ENCODE measurements at places on chromosomes 5 and 9.

GRCh38 chr5:57696389-57696769, 213.8 kb upstream of the ACTBL2 start:
- DNase-seq = no peak

GRCh38 chr9:124017929-124018729, 6.6 kb downstream of the LHX2 start:
- no peak for DNase-seq

GRCh38 chr9:126703002-126703865, 89.5 kb downstream of the LMX1B start:
- no peak for DNase-seq

DNA sequence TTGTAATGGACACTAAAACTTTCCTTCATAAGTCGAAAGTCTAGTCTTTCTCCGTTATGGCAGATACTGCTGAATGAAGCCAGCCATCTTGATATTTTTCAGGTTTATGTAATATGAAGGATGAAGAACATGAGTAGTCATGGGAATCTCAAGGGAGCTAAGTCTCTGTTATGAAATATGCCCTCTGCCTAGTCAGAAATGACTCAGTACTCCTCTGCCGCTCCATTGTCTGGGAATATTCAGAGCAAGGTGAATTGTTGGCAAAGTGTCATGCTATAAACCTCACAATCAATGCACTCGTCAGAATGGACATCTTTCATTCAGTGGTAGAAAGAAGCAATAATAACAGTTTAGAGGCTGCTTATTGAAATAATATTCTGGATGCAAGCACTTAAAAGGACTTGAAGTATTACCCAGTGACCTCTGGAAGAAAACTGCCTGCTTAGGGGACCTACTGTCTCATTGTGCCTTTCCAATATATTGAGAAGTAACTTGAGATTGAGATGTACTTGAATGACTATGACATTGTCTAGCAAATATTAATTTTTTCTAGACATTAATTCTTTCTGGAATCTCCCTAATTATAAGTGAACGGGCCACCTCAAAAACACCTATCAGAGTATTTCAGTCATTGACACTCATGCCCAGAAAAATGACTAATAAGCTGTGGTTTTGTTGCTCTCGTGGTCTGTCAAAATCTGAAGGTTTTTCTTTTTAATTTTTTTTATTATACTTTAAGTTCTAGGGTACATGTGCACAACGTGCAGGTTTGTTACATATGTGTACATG, 1011.5 kb upstream of the ACO1 start:
- no peak for DNase-seq

DNA sequence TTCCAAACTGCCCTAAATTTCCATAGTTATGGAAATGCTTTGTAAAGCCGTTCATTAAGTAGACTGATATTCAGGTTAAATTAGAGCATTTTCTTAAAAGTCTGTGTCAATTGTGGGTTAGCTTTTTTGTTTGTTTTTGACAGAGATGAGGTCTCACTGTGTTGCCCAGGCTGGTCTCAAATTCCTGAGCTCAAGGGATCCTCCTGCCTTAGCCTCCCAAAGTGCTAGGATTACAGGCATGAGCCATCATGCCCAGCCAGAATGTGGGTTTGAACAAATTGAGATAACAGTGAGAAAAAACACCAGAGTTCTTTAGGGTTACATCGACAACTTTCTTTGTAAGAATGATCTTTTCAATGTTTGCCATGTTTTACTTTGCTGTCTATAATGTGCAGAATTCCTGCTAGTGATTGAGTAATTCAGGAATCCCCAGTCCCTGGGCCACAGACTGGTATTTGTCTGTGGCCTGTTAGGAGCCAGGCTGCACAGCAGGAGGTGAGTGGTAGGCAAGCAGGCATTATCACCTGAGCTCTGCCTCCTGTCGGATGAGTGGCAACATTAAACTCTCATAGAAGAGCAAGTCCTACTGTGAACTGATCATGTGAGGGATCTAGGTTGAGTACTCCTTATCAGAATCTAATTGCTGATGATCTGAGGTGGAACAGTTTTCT, 80.5 kb downstream of the RAI14 start:
- no peak for DNase-seq

- DNase-seq = no peak
These were observed 46.7 kb downstream of the RCL1 start for GRCh38 chr9:4839470-4839912.

DNA sequence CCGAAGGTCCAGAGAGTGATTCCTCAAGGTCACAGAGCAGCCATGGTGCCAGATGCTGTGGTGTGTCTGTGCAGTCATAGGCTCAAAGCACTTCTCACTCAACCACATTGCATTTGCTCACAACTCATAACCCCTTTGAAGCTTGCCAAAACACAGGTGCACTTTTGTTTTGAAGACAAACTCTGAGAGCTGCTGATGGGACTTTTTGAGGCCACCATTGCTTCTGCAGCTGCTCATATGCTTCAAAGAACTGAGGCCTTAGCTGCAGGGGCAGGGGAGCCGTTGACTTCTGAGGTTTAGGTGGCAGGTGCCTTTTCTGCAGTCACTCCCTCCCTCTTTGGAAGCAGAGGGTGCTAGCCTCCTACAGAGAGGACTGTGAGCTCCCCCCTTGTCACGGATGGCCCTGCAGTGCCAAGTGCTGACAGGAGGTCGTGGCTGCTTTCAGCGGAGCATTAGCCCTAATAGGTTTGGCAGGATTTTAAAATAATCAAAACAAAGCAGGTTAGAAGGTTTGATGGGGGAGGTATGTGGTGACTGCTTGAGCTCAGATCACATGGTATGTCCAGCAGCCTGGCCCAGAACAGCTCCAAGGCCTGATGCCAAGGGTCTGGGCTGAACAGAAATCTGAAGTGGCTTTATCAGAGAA, 232.1 kb downstream of the MAN2A1 start:
- no peak for DNase-seq

- no peak for DNase-seq
These were observed 123.4 kb upstream of the IFNE start for GRCh38 chr9:21605489-21605931.

GRCh38 chr9:110443866-110444220, 106.2 kb upstream of the TXNDC8 start:
- DNase-seq = no peak

GRCh38 chr5:29720954-29721353, 1472.5 kb upstream of the CDH6 start:
- no peak for DNase-seq

DNA sequence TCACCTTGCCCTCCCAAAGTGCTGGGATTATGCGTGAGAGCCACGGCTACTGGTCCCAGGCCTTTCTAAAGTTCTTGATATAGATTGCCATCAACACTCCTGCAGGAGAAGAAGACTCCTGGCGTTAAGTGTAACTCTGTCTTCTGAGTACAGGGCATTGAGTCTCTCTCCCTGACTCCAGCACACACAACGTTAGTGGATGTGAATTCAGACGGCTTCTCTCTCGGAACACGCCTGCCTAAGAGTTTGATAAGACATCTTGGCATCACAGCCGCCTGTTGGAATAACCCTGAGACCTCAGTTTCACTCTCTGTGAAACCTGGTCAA, 27.5 kb upstream of the PPARGC1B start:
- no peak for DNase-seq

DNA sequence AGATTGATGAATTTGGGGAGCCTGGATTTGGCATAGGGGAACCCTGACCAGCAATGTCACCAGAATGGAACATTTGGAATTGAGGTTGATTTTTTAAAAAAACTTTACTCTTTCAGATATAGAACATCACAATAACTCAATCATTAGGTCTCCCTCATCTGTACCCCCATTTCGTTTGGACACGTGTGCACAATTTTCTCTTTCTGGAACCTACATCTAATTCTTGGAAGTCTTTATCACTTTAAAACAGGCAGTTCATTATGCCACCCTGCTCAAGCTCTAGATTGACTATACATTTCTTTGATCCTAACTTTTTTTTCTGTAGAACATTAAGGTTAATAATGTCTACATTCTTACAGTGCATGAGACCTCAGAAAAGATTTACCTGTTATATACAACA, 3.7 kb upstream of the SSBP2 start:
- DNase-seq = no peak

- DNase-seq = no peak
These were observed 119.1 kb upstream of the COL5A1 start for GRCh38 chr9:134522502-134522848.

- no peak for DNase-seq
These were observed 288.3 kb upstream of the CLINT1 start for GRCh38 chr5:158147227-158147626.

DNA sequence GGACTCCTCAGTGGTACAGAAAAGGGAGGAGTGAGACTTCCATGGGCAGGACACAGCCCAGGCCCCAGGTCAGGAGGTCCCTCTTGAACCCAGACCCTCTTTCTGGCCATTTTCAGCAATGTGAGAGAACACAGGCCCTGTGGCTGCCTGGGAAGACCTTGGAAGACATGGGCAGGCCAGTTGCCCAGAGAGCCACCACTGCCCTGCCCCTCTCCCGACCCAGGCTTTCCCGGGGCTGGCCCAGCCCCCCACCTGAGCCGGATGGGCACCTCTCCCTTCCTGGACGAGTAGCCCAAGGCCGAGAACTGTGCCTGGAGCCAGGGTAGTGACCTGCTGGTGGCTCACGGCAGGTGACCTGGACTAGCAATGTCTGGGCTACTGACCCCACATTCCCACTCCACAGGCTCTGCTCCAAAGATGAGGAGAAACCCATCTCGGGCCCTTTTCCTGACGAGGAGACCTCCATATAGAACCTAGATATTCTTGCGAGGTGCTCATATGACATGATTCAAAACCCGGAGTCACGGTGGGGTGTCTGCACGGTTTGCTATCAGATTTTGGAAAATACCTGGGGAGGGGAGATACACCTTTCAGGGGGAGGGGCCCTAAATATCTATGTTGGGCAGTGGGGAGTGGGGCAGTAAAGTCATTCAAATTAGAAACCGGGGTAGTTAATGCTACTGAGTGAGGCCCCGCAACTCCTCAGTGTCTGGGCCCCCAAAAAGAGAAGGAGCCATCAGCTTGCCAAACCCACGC, 59.4 kb downstream of the ZNF354C start:
- no peak for DNase-seq

DNA sequence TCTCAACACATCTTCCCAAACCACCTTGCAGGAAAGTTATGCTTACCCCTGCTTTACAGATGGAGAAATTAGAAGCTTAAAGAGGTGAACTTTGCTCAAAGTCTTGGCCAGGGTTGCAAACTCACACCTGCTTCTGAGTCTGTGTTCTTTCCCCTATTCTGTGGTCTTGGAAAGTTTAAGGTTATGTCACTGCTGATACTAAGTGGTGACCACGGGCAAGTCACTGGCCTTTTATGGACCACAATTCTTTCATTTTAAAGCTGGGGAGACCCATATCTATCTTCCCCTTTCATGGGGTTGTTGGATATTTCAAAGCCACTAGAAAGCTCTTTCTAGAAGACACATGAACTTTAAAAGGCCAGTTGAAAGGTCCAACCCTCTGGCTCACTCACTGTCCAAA, 95.4 kb upstream of the KLF4 start:
- DNase-seq = no peak

GRCh38 chr5:112228667-112229066, 190.4 kb downstream of the EPB41L4A start:
- DNase-seq = no peak

DNA sequence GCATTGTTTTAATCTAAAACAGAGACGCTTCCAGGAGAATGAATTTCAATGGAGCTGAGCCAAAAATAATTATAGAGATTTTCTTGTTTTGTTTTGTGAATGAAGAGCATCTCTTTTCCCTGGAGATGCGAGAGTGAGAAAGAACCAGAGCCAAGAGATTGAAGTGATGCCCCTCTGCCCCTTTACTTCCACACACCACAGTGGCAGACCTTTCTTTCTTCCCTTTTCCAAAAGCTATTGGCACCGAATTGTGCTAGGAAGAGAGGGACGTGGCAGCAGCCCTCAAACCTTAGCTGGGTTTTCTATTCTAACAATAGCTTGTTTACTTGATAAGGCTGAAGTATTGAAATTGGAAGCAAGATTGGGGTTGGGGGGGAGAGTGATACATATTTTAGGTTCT, 133.0 kb upstream of the TMEM161B start:
- DNase-seq = no peak

DNA sequence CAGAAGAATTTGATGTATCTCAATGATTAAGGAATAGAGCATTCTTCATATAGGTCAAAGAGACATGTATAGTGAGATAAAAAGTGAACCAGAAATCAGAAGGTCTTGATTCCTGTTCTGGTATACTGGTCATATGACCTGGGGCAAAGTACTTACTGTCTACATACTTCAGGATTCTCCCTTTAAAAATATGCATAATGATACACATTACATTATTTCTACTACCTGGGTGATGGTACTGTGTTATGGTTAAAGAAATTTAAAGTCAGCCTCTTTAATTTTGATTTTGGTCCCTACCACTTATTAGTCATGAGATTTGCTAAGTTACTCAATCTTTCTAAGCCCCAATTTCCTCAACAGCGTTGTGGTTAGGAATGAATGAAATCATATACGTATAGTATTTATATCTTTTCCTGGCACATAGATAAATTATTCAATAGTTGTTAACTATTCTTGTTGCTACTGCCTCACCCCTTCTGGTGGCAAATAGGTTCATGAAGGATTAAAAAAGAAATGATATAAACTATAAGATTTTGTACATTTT, 984.1 kb downstream of the TLE4 start:
- DNase-seq = no peak

DNA sequence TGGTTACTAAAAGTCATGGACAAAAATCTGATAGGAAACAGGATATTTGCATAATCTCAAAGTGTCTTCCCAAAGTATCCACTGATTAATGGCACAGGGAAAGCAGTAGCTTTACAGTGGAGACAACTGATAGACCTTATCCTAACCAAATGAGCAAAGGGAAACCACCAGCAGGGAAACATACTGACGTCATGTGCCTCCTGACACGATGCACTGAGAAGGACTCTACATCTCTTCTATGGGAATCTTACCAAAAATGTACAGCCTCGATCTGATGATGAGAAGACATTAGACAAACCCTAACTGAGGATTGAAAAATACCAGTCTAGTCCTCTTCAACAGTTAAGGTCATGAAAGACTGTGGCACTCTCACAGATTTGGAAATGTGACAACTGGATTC, 166.2 kb downstream of the INSYN2B start:
- DNase-seq = no peak

DNA sequence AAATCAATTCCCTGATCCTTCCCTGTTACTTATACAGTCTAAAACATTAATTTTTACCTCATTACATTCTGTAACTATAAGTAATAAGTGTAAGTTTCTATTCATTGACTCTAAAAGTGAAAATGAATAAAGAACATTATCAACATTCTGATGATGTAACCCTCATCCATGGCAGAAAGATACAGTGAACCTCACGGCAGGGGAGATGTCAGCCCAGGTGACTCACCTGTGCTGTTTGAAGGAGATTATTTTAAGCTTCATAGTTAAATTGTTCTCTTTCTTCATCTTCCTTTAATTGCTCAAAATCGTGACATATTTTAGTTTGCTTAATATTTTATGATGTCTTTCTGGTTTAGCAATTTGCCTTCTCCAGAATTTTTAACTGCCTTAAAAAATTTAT, 268.1 kb downstream of the FSTL4 start:
- no peak for DNase-seq

- DNase-seq = no peak
These were observed 335.9 kb upstream of the ISL1 start for GRCh38 chr5:51047369-51047768.

- no peak for DNase-seq
These were observed 578.0 kb downstream of the EFNA5 start for GRCh38 chr5:107092695-107093094.

GRCh38 chr5:54109626-54110330, 200.6 kb downstream of the ARL15 start:
- DNase-seq = no peak

GRCh38 chr9:22046243-22046885, 37.3 kb upstream of the CDKN2B start:
- no peak for DNase-seq
